ENCODE measurements at places on chromosomes 6 and 20.

- no peak for DNase-seq
Measured at GRCh38 chr20:33460711-33461110, 17.1 kb upstream of the SNTA1 start.

GRCh38 chr6:39043776-39044175 is 4.8 kb upstream of the GLP1R start:
- DNase-seq = no peak

- DNase-seq = no peak
Measured at GRCh38 chr20:32991792-32992641, 12.2 kb downstream of the SUN5 start.

DNA sequence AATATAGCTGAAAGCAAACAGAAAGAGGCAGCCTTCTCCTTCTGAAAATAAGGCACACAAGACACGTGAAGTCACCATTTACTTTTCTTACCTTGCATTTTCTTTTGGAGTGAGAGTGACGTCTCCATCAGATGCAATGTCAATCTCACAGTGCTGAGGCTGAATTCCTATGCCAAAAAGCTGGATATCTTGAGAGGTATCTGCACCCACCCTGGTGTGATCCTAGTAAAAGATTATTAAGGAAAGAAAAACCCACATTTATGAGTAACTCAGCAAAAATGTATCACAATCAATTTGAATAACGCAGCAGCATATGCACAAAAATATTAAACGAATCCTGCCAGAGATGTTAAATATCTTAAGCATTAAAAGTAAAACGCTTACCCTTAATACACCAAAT is 121.4 kb upstream of the NUP153 start:
- DNase-seq = no peak

GRCh38 chr6:151399679-151400078 is 8.3 kb upstream of the ZBTB2 start:
- DNase-seq = no peak

- peak; percentile 41 for DNase-seq
Measured at GRCh38 chr6:140203661-140204147, 829.3 kb upstream of the CITED2 start.

DNA sequence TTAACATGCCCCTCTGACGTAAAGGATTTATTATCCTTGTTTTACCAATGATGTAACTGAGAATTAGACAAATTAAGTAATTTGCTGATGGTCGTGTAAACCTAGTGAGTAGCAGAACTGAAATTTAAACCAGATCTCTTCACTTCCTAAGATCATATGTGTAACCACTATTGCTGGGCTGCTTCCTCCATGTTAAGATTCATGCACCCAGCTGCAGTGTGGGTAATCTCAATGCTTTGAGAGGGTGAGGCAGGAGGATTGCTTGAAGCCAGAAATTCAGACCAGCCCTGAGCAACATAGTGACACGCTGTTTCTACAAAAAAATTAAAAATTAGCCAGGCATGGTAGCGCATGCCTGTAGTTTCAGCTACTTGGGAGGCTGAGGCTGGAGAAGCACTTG is 97.9 kb downstream of the L3MBTL3 start:
- no peak for DNase-seq

DNA sequence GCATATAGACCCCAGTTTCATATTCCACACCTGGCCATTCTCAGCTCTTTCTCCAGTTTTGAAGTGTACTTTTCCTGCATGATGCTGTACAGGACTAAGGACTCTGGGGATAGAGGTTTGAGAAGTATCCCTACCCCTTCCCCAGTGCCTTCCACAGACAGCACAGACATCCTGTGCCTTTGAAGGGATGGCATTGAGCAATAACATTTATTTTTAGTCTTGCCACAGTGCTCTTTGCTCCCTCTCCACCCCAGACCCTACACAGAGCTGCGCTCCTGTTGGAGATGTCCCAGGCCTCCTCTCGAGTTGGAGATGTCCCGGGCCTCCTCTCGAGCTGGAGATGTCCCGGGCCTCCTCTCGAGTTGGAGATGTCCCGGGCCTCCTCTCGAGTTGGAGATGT is 275.8 kb downstream of the FARS2 start:
- no peak for DNase-seq

DNA sequence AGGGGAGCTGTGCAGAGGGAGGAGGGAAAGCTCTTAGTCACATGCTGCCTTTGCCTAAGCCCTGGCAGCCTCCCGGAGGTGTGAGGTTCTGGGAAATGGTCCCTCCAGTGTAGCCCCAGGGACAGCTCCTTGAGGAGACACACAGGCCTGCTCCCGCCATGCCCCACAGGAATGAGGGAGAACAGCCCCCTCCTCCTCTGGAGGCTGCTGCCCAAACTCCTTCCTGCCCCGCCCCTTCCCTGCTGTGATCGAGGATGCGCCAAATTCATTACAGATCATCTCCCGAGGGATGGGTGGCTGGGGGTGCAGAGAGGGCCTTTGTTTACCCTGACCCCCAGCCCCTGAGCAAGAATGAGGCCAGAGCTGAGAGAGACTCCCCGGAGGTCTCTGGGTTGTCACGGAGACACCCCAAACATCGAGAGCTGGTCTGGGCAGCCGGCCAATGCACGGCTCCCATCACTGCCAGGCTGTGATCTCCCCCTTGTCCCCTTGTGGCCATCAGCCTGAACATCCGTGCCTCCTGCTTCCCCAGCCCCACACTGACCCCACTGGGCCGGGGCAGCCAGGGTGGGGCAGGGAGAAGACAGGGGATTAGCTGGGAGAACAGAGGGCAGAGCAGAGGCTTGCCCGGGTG is 8.4 kb downstream of the CYP21A2 start:
- no peak for DNase-seq

- no peak for DNase-seq
Measured at GRCh38 chr20:24118441-24119175, 130.0 kb upstream of the GGTLC1 start.

- DNase-seq = no peak
Measured at GRCh38 chr20:62943396-62943795, 5.4 kb downstream of the GID8 start.
